ENCODE measurements at places on chromosomes 11 and 22. TPM values are rescaled to one million over a fixed set of nuclear protein-coding genes. Genes with fewer than 3 reads are reported as not detected.

The OR8A1 gene
- not detected for polyA plus RNA-seq

The PHLDB1 gene
- polyA plus RNA-seq = 146 TPM

The BARX2 gene
- 0.79 TPM for polyA plus RNA-seq

The TNRC6B gene
- polyA plus RNA-seq = 11.8 TPM

The SIRT3 gene
- 25.5 TPM for polyA plus RNA-seq

The PDGFD gene
- polyA plus RNA-seq = 29.9 TPM

The APOA1 gene
- polyA plus RNA-seq = 101 TPM

- no peak for DNase-seq
Measured at GRCh38 chr11:10878408-10879214, 20.8 kb upstream of the ZBED5 start.

GRCh38 chr11:133808393-133809140 lies 36.7 kb downstream of the SPATA19 start:
- DNase-seq = no peak

DNA sequence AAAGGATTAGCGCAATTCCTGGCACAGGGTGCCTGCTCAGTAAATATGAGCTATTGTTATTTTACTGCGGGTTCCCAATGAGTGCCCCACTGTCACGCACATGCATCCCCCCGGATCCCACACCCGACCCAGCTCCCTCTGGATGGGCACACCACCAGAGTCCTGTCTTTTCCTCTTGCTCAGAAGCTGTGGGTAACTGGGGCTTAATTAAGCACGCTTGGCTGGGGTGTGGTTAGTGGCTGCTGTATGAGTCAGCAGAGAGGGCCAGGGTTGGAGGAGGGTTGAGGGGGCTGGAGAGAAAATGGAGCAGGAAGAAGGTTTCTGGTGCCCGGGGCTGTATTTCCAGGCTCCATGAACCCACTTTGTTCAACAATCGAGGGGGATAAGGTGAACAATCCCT lies 30.3 kb upstream of the NECTIN1 start:
- no peak for DNase-seq

- no peak for DNase-seq
Measured at GRCh38 chr11:93747122-93747521, 5.7 kb downstream of the C11orf54 start.

- no peak for DNase-seq
Measured at GRCh38 chr11:119107538-119108145, 498 bp downstream of the C2CD2L start.

DNA sequence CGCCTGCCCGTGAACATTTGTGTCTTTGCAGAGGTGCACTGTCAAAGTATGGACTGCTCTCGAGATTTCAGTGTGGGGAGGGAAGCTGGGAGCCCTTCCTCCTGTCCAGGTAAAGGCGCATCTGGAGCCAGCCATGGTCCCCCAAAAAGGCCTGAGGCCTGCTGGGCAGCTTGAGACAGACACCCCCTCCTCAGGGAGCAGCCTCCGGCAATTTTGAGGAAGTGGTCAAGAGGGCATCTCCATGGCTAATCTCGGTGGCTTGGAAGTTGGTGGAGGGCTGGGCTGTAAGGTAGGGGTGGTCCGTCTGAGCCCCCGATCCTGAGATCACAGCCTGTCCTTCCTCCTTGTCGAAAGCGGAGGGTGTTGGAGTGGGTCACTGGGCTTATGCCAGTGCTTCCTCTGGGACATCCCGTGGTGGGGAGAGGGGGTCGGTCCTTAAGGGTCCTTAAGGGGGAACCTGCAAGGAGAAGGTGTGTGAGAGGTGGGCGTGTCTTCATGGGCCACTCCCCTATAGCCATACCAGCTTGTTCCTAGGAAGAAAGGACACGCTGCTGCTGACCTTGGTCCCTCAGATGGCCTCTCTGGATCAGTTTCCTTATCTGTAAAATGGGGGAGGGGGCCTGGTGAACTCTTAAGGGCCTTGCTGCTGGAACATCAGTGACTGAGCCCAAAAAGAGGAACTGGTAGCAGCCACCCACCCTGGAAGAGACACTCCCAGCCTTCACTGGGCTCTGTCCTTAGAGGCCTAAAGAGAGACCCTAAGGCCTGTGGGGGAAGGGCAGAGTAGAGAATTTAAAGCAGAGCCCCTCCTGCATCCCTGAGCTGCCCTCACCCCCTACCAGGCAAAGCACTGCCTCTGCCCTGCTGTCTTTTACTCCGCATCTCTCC lies 2.6 kb downstream of the KCNC1 start:
- DNase-seq = no peak

GRCh38 chr11:28338371-28338770 lies 230.2 kb downstream of the METTL15 start:
- no peak for DNase-seq

DNA sequence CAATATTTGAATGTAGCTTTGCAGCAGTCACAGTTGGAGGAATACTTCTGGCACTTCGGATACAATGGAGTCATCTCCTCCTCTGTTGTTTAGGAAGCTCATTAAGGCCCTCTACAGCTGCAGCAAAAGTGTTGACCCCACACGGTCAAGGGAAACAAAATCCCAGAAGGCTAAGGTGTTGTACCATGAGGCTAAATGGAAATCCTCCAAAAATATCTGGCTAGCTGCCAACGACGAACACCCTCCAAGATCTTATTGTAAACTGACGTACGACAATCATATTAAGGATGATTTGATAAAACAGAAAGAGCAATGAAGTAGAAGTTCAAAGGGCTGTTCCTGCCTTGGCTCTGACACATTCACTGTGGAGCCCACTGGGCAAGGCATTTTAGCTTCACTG lies 4.0 kb downstream of the POGLUT3 start:
- DNase-seq = no peak

DNA sequence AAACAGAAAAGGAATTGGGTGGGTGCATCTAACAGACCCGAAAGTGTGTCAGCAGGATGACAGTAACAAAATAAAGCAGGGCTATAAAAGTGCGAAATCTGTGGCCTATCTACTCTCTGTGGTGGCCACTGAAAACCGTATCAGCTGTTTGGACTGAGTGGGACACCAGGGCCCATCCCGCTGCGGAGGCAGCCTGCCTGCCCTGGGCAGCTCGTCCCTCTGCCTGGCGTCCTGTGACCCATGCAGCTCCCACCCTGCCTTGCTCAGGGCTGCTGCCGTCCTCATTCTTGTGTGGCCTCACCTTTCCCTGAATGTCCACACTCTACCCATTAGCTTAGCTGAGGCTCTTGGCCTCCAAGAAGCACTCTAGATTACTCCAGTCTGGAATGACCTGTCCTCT lies 30.4 kb downstream of the CARS1 start:
- DNase-seq = no peak

DNA sequence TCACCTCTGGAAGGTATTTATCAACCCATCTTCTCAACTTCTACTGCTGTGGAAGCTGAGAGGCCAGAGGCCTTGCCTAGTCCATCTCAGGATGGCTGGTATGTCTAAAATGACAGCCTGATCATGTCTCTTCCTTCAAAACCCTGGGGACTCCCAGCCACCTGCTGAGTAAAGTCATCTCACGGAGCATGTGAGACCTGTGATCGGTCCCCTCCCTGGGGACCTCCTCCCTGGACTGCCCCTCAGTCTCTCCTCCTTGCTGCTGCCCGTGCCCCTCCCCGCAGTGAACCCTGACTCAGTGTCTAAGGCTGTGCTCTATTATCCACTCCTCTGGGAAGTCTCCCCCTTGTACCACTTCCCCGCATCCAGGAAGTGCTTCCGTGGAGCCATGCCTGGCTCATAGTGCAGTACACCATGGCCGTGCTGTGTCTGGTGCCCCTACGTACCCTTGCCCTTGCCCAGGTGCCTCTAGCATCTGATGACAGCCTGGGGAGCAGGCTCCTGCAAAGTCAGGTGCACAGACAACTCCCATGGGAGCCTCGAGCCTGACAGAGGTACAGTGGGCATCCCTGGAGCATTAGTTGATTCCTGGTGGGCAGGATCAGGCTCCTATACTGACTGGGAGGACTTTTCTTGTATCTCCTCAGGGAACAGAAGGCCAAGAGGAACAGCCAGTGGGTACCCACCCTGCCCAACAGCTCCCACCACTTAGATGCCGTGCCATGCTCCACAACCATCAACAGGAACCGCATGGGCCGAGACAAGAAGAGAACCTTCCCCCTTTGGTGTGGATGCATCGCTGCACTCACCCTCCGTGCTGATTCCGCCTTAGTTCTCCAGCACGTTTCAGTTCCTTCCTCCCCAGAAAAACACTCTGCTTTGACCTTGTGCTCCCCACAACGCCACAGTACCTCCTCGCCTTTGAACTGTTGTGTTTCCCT lies 13.8 kb downstream of the SMARCB1 start:
- DNase-seq = no peak

DNA sequence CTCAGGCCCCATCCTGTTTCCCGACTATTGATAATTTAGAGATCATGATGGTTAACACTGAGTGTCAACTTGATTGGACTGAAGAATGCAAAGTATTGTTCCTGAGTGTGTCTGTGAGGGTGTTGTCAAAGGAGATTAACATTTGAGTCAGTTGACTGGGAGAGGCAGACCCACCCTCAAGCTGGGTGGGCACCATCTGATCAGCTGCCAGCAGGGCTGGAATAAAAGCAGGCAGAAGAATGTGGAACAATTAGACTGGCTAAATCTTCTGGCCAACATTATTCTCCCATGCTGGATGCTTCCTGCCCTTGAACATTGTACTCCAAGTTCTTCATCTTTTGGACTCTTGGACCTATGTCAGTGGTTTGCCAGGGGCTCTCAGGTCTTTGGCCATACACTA lies 1170.0 kb upstream of the CNTN5 start:
- no peak for DNase-seq

DNA sequence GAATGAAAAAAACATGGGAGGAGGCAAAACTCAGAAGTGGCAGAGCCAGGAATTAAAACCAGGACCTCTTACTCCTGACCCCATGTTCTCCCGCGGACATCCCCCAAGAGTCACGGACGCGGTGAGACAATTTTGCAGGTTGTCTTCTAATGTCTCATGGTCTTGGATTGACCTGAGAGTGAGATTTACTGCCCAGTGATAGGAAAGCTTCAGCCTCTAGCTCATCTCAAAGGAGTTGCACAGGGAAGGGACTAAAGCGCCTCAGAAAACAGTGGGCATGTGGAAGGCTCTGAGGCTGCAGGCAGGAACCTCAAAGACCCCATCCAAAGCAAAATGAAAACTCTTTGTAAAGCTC lies 197.4 kb downstream of the ADAMTS15 start:
- no peak for DNase-seq

DNA sequence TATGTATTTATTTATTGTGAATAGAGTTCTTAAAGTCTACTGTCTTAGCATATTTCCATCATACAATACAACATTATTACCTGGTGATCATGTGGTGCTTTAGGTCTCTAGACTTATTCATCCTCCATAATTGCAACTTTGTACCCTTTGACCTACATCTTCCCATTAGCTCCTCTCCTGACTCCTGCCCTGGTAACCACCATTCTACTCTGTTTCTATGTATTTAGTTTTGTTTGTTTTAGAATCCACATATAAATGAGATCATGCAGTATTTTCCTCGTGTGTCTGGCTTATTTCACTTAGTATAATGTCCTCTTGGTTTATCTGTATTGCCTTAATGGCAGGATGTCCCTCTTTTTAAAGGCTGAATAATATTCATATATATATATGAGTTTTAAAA lies 22.7 kb downstream of the NCAM1 start:
- no peak for DNase-seq

- DNase-seq = no peak
Measured at GRCh38 chr11:27971171-27971570, 136.8 kb downstream of the KIF18A start.

GRCh38 chr22:25992331-25992730 lies 176.9 kb upstream of the SEZ6L start:
- no peak for DNase-seq

- no peak for DNase-seq
Measured at GRCh38 chr11:89355646-89356045, 135.5 kb downstream of the NOX4 start.

- no peak for DNase-seq
Measured at GRCh38 chr11:16784666-16785065, 46.2 kb downstream of the C11orf58 start.

DNA sequence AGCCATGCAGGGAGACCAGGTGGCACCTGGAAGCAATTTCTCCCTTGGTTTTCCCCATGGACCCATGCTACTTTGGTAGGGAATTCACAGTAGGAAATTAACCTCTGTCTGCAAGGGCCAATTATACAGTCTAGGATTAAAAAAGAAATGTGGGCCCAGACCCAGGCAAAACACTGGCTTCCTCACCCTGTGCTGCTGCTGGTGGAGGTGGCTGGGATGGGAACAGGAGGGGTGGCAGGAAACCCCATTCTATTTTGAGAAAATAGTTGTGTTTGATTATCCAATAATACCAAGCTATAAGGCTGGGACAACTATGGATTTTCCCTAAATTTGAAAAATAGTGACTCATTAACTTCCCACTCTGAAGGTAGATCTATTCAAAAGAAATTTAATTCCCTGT lies 417.0 kb upstream of the NARS2 start:
- DNase-seq = no peak

GRCh38 chr11:199782-200181 lies 6.9 kb downstream of the SCGB1C1 start:
- DNase-seq = no peak

- no peak for DNase-seq
Measured at GRCh38 chr11:16558494-16558893, 180.0 kb upstream of the C11orf58 start.

DNA sequence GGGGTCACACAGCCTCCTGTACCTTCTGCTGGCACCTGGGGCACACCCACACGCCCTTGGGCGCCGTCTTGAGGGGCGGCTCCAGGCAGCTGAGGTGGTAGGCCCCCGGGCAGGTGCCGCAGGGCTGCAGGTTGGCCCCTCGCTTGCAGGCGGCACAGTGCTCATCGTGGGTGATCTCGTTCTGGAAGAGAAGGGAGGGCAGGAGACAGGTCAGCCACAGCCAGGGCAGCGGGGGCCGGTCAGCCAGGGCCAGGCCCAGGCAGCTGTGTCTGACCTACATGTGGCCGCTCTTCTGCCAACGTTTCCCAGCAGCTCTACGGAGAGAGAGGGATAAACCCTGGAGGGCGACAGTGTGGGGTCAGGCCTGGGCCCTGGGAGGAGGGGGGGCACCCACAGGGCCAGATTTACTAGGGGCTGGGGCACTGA lies 121.9 kb downstream of the PHF21B start:
- no peak for DNase-seq

DNA sequence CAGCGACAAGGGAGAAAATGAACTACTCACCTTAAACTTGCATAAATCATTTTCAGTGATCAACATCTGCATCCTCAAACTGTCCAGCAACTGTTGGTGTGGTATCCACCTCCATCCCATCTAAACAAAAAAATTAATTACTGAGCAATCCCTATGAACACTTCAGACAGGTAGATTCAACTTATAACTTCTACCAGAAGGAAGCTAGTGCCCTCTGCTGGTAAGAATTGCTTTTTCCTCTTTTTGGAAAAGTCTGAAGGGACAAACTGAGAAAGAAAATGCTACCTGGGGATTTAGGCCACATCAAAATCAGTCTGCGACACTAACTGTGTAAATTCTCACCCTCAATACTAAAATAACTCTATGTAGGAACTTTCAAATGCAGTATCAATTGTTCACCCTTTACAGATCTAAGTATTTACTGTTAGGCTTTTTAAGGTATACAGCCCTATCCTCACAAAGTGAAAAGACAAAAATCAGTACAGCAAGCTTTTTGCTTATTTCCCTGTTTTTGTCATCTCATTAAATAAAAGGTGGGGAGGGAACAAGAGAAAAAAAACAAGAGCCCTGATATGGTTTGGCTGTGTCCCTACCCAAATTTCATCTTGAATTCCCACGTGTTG lies 17.9 kb downstream of the CLNS1A start:
- DNase-seq = peak; percentile 25
